ENCODE measurements at places on chromosomes 1 and 21.

- DNase-seq, result no peak
These were observed 143.6 kb downstream of the CNIH3 start for GRCh38 chr1:224759681-224760091.

DNA sequence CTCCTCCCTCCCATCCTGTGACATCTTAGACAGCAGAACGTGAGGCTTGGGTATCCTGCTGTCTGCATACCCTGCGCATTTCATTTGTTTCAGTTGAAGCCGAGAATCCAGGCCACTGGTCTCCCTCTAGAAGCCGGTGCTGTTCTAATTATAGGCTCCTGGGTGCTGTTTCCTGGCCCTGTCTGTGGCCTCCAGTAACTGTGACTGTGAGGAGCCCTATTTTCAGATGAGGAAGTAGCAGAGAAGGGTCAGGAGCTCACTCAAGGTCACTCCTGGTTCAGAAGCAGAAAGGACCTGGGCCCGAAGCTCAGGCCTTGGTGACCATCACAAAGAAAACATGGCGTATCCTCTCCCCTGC lies 24.0 kb downstream of the COQ8A start:
- DNase-seq, result no peak

DNA sequence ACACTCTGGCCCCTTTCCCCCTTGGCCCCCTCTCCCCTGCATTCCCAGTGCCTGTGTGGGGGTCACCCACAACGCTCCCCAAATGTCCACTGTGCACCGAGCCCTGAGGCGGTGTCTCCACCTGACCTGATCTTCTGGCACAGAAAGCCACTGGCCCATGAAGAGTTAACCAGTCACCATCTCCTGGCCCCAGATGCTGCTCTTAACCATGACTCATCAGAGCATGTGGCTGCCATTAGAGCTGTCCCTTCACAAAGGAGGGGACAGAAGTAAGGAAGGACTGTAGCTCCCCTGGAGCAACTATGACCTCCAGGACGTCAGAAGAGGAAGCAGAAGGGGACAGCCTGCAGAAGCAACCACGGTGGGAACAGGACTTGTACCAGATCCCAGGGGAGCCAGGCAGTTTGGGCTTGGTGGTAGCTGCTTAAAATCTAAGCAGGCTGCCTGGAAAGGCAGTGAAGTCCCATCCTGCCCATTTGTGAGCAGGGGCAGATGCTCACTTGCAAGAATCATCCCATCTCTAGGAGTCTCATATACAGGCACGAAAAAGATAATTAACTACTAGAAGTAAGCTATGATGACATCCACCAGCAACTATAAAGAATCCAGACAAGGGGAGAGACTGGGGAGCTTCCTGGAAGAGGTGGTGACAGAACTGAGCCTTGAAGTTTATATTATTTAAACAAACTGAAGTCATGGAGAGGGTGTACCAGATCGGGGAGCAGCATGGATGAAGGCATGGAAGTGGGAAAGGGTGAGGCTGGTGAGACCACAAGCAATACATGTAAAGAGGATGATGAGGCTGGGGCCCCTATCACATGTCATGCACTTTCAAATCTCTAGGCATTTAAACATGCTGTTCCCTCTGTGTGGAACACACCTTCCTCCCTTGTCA lies 1.1 kb upstream of the TTC39A start:
- DNase-seq, result no peak

GRCh38 chr1:22104865-22105437 lies 37.9 kb downstream of the WNT4 start:
- DNase-seq, result no peak

- no peak for DNase-seq
These were observed 100.2 kb downstream of the SMYD2 start for GRCh38 chr1:214380986-214381695.

- no peak for DNase-seq
These were observed 57.9 kb upstream of the KCNE2 start for GRCh38 chr21:34305605-34306604.

All from activated CD8-positive, alpha-beta memory T cell treated with anti-CD3 and anti-CD28 coated beads for 1 hour (primary cell).